ENCODE measurements at places on chromosomes 2 and 18.

- DNase-seq = no peak
Measured at GRCh38 chr2:74566754-74567085, 12.2 kb downstream of the DOK1 start.

GRCh38 chr2:8626572-8626971, 55.3 kb upstream of the ID2 start:
- no peak for DNase-seq

DNA sequence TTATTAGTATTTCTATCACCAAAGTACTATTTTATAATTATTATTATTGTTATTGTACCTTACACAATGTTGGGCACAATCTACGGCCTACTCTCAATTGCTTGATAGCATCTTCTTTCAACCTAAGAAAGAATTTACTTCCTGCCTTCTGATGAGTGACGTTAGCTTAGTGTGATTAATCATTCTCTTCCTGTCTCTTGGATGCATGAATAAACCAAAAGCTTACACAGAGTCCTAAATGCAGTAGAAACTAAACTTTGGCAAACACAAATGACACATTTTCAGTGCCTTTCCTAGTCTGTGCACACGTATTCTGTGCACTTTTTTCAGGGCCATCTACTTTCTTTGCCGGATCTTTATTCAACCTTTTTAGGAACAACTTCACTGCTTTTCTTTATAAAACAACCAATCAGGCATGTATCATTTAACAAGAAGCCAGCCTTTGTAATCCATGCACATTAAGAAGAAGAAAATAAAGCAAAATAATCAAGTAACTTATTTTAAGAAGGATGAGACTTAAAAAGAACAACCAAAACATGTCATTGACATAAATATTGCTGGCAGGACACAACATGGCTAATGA, 19.1 kb downstream of the TRAK2 start:
- DNase-seq = no peak

DNA sequence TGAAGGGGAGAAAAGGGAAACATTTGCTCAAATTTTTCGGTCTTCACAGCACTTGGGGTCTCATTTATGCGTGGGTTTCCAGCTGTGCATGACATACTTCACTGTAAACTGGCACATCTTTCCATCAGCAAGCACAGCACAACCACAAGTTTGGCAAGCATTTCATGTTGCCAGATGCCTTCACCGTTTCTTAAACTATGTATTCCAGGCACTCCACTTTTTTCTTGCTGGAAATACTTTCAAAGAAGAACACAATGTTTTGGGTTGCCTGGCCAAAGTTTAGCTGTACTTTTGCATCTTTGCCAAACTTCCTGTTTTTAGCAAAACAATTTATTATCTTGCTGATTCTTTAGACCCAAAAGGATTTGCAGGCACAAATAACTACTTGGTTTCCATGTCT, 194.6 kb upstream of the MEIS1 start:
- no peak for DNase-seq

GRCh38 chr2:24863641-24864040, 56.4 kb downstream of the ADCY3 start:
- no peak for DNase-seq

DNA sequence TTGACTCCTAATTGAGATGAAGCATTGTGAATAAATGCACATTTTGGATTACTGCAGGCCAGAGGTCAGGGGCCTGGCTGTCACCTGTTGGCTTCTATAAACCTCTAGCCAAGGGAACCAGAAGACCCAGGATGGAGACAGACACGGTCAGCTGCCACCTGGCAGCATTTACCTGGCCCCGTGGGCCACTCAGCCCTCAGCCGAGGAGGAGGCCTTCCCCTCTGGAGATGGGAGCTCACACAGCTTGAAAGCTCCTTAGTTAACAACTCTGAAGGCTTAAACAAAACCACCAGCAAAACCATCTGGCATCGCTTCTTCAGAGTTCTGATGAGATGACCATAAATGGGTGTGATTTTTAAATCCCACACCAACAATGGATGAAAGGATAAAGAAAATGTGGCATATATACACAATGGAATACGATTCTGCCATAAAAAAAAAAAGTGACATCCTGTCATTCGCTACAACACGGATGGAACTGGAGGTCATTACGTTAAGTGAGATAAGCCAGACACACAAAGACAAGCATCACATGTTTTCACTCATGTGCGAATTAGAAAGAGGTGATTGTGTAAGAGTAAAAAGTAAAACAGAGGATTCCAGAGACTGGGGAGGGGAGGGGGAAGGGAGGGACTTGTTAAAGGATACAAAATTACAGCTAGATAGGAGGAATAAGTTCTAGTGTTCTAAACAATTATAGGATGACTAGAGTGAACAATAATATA, 218.4 kb downstream of the TMEM163 start:
- DNase-seq = no peak

GRCh38 chr18:79790996-79791972, 6.5 kb upstream of the KCNG2 start:
- no peak for DNase-seq

DNA sequence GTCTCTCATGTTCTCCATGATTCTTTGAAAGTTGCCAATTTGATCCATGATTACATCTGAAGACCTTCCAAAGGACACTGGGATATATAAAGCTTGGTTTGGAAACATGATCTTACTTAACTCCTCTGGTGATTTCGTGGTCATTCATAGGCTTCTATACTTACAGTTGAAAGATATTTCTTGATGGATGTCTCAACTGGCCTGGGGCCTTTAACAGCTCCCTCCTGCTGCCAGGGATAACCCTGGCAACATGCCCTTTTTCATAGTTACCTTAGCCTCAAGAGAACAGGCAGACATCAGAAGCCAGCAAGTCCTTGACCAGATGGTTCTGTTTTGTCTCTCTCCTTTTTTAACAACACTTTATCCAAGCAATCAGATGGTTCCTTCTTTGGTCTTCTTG, 23.5 kb upstream of the MFF start:
- no peak for DNase-seq

DNA sequence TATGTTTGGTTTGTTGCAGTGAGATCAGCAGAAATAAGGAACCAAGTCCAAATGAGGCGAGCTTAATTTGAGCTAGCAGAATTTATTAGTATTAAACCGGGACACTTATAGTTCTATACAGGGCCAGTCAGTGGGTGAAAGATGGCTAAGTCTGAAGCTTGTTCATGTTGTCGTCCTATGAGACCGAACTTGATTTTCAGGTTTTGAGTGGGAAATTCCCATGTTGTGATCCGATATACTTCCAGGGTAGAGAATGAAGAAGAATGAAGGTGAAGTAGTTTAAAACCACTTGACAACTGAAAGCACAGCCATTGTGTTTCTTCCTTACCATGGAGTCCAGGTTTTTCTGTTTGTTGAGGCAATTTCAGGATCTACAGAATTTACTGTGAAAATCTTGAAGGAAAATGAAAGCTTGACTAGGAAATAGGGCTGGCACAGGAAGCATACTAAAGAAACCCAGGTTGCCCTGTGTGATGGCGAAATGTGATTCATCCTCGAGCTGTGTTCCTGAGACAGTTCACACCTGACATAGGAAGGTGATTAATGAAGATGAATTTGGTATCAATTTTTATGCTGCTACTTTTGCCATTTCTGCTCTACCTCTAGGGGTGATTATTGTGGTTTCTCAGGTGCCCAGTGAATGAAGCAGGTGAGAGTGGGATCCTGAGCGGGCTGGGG, 37.6 kb upstream of the MGAT5 start:
- DNase-seq = no peak

- DNase-seq = no peak
Measured at GRCh38 chr18:23592911-23593310, 6.6 kb upstream of the NPC1 start.

GRCh38 chr2:24919037-24919505, 966 bp downstream of the ADCY3 start:
- peak; percentile 76 for DNase-seq

GRCh38 chr2:73104933-73105332, 7.8 kb downstream of the RAB11FIP5 start:
- no peak for DNase-seq

GRCh38 chr2:220076734-220077133, 449.3 kb downstream of the SLC4A3 start:
- no peak for DNase-seq

DNA sequence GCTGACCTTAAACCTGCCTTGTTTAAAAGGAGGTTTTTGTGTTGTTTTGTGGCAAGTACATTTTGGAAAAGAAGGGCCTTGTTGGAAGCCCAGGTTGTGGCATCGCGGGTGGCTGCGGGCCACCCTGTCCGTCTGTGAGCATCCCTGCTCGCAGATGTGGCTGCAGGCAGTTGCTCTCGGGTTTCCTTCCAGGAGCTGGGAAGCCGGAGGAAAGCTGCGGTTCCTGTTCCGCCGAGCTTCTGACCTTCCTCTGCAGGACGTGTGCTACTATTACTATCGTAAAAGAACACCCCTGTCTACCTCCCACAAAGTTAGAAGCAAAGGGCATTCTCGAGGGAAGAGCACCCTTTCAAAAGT, 766 bp downstream of the MFF start:
- no peak for DNase-seq

DNA sequence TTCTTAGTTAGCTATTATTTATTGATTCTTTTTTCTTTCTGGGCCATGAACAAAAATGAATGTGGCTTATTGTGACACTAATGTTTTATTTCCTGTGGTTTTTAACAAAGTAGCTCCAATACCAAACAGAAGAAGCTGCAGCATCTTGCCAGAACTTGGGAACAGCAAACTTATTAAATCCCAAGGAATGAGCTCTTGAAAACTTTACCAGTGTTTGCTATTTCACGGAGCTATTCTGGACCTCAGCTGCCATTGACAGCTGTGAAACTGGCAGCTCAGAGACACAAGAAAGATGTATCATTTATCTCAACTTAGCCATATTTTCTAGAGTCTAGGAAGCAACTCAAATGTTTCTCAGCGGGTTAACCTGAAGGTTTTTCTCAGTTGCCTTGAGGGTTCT, 91.0 kb upstream of the NEUROD1 start:
- DNase-seq = no peak

GRCh38 chr2:99701503-99701902, 211.7 kb upstream of the REV1 start:
- no peak for DNase-seq

GRCh38 chr2:217361483-217361880, 501.6 kb upstream of the TNP1 start:
- no peak for DNase-seq

All from activated CD8-positive, alpha-beta memory T cell treated with anti-CD3 and anti-CD28 coated beads, Interleukin-2, amount 50 U/mL, for 48 hours (primary cell).